ENCODE measurements at places on chromosomes 1 and 21. TPM values are rescaled to one million over a fixed set of nuclear protein-coding genes. Genes with fewer than 3 reads are reported as not detected.

DNA sequence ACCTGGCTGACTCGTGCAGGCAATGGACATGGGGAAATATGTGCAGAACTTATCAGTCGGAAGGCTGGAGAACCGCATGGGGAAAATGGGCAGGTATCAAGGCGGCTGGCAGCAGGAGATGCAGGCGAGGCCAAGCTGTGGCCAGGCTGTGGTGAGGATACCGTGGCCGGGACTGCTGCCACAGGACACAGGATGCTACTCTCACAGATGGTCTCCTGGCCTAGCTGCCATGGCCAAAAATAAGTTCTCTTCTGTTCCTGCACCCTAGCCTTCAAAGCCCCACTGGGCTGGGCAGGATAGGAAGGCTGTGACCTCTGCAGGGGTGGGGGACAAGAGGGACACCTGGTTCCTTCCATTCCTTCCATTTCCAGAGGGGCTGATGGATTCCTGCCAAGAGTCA lies 26.4 kb downstream of the TEX35 start:
- DNase-seq, result no peak

- DNase-seq, result no peak
Measured at GRCh38 chr1:26853600-26853999, 9.3 kb upstream of the SFN start.

DNA sequence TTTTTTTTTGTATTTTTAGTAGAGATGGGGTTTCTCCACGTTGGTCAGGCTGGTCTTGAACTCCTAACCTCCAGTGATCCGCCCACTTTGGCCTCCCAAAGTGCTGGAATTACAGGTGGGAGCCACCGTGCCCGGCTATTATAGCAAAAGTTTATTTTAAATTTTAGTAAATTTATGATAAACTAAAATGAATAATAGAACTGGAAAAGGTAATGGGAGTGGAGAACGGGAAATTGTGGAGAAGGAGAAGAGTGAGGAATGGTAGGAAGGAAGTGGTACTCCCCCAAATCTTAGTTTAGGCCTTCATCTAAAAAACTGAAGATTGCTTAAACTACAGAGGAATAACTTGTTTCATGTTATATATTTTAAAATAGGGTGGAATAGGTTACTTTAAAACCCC lies 7.6 kb upstream of the PI4KB start:
- DNase-seq, result no peak

DNA sequence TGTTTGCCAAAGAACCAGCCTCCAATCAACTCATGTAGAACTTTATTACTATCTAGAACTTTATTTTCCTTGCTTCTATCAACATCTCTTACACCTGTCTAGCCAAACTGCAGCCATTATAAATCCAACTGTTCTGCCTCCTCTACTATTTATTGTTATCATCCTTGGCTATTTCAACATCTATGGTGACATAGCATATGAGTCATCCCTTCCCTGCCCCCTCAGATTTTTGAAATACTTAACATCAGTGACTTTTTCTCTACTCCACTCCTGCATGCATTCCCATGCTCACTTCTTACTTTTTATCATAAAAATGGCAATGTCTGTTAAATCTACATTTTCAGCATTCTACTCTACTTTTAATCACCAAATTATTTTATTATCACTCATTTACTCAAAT lies 544.9 kb upstream of the NEGR1 start:
- peak; percentile 17 for DNase-seq

- no peak for DNase-seq
Measured at GRCh38 chr1:50105433-50105832, 3.3 kb upstream of the ELAVL4 start.

DNA sequence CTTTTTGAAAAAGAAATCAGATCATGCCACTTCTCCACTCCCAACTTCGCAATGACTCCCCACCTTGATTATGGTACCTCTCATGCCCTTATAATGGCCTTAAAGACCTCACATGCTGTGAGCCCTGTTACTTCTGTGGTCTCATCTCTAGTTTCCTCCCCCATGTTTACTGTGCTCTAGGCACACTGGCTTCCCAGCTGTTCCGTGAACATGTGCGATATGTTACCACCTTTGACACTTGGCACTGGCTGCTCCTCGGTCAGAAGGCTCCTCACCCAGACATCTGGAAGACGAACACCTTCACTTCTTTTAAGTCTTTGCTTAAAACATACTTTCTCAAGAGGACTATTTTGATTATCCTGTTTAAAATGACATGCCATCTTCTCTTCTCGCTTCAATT lies 14.3 kb upstream of the NTMT2 start:
- no peak for DNase-seq

- DNase-seq, result no peak
Measured at GRCh38 chr1:201760516-201760915, 68.4 kb upstream of the IPO9 start.

DNA sequence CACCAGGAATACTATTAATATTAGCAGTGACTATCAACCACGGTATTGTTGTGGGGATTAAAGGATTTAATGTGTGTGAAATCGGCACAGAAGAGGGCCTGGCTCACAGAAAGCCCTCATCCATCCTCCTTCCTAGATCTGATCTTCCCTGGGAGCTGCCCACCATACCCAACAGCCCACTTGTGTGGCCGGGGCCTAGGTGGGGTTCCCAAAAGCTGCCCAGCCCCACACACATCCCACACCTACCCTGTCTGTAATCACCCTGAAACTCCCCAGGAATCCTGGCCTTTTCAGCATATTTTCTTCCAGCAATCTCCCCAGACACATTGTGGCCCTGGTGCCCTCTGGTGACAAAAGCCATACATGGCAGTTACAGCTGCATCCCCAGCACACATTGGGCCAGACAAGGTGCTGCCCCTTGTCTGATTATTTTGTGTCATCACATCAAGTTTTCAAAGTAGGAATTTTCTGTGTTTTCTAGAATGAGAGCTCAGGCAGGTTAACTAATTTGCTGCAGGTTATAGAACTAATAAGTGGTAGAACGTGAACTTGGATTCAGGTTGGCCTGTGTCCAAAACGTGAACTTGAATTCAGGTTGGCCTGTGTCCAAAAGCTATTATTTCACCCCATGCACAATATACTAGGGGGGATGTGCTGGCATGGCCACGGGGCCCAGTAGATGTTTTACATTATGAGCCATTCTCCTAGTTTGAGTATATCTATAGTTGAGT lies 5.3 kb upstream of the SLC6A9 start:
- peak; percentile 62 for DNase-seq

- no peak for DNase-seq
Measured at GRCh38 chr1:168414914-168415313, 128.9 kb downstream of the XCL2 start.

DNA sequence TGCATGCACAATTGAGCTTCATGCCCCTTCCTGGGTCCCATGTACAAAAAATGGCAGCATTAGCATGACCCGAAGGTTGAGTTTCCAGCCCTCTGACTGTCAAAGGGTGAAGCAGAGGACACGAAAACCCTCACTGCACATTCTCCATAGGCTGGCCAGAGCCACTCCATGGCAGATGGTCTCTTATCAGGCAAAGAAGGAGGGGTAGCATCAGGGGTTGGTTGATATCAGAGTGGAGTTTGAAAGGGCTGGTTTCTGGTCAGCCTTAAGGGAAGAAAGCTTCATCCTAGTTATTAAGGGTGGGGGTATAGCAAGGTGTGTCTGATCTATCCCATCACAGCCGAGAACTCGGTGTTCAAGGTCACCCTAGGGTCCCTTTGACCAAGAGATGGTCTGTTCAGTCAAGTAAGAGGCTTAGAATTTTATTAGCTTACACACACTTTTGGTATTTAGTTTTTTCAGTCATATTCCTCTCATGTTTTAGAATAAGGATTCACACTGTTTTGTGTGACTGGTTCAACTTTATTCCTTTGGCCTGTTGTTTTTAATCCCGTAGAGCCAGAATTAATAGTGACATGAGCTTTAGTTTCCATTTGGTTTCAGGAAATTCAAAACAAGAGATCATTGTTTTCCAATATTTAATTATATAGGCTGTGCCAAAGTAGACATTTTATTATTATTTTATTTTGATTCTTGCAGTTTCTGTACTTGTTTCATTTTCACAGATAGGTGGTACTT lies 199.9 kb upstream of the FMN2 start:
- no peak for DNase-seq

- DNase-seq, result no peak
Measured at GRCh38 chr21:44700101-44701022, 3.4 kb downstream of the KRTAP10-12 start.

DNA sequence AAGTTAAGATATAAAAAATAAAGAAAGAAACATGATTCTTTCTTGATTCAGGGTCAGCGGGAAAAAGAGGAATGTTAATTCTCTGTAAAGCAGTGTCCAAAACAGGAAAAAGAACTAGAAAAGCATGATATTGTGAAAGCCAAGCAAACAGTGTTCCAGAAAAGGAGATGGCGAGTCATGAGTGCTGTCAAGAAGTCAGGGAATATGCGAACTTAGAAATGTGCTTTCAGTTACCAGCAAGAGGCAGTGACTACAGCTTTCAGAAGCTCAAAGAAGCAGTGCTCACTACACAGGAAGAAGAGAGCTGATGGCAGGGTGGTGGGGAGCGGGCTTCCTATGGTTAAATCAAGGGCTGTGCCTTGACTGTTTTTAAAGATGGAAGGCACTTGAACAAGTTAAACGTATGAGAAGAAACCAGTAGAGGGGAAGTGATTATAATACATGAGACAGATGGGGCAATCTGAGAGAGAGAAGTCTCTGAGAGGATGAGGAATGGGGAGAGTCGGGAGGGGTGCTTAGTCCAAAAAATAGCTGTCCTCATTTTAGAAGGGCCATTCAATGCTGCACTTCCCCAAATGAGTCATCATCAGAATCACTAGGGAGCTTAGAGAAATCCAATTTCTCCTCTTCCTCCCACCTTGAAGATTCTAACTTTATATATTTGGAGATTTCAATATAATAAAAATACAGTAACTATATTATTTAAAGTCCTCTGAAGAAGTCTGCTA lies 90.4 kb downstream of the KCNK1 start:
- peak; percentile 31 for DNase-seq

DNA sequence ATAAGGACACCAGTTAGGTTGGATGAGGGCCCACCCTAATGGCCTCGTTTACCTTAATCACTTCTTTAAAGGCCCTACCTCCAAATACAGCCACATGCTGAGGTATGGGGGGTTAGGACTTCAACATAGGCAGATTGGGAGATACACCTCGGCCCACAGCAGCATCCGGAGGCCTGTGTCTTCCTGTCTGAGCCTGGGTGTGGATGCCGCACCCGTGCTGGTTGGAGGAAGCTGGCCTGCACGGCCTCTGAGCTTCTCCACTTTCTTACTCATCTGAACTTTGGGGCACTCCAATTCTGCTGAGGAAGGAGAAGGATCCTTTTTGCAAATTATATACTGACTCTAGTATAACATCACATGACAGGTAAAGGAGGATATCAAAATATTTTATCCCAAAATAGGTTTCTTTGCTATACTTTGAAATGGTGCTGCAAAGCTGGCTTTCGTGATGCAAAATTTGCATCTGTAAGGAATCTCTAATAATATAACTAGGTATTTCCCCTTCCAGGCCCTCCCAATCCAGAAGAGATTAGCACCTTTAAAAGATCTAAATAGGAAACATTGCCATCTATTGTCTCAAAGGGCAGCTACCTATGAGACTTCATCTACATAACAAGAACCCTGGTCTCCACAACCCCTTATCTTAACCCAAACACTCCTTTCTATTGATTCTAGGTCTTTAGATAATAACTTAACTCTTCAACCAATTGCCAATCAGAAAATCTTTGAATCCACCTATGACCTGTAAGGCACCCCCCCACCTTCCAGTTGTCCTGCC lies 247.6 kb downstream of the KCNJ6 start:
- DNase-seq, result no peak

DNA sequence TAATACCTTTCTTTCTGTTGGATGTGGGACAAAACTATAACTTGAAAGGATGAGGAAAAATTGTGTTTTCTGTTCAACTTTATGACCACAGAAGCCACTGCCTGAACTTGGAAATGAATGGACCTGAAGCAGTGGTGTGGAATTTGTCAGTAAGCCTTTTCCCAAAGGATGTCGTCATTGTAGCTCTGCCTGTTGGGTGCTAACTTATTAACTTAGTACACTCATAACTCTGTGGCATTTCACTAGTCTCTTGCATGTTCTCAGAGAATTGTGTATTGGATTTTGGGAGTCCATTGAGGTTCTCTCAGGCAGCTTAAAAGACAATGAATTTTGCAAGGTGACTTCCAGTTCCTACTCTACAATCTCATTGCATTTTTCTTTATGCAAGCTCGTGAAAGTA lies 49.6 kb downstream of the KCNK2 start:
- peak; percentile 17 for DNase-seq

DNA sequence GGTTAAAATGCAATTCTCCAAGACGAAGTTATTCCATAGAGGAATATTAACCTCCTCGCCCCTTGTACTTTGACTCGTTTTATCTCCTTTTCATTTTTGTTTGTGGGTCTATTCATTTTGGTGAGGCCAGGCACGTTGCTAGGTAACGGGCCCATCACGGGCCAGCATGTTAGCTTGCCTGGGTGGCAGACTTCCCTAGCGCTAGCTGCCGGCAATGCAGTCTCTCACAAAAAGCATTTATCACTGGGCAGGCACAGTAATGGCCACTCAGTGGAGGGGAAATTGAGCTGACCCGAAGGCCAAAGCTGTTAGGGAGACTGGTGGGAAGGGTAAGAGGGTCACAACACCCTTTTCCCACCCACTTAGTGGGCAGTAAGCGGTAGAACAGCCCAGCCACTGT lies 234.4 kb upstream of the FOXD3 start:
- no peak for DNase-seq

DNA sequence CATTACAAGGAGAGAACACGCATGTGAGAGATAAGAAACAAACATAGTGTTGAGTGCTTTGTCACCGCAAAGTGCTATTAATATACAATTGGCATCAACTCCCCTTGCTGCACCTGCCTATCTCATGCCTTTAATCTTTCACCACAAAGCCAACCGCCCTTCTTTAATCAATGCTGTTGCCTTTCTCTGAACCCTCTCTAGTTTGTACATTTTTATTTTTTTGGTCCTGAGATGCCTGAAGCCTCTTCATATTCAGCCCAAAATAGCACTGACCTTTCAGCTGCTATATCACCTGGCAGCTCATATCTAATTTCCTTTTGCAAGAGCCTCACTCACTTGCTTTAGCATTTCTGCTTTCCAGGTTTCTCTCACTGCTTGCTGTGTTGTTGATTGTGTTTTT lies 504.7 kb downstream of the NUF2 start:
- DNase-seq, result no peak

- DNase-seq, result no peak
Measured at GRCh38 chr1:9452516-9453140, 86.6 kb upstream of the SLC25A33 start.

- no peak for DNase-seq
Measured at GRCh38 chr1:226370144-226370923, 37.6 kb downstream of the PARP1 start.

Gene PTGFRN
- 89.2 TPM for total RNA-seq

Gene FBXO44
- total RNA-seq, result 14.7 TPM

Gene OPTC
- total RNA-seq, result not detected

Gene RCAN3
- total RNA-seq, result 15.9 TPM

Gene NR1I3
- total RNA-seq, result not detected

Gene LCE4A
- total RNA-seq, result not detected
